ENCODE measurements at places on chromosomes 11 and 22. TPM values are rescaled to one million over a fixed set of nuclear protein-coding genes. Genes with fewer than 3 reads are reported as not detected.

VPREB1 gene
- not detected for polyA plus RNA-seq

NPAS4 gene
- polyA plus RNA-seq: 0.77 TPM

APOBEC3H gene
- polyA plus RNA-seq: not detected

EHF gene
- polyA plus RNA-seq: not detected

TMEM138 gene
- 53.2 TPM for polyA plus RNA-seq

FDXACB1 gene
- 1.3 TPM for polyA plus RNA-seq

YPEL4 gene
- polyA plus RNA-seq: 0.79 TPM

MPEG1 gene
- polyA plus RNA-seq: not detected

SLC22A9 gene
- polyA plus RNA-seq: not detected

DNA sequence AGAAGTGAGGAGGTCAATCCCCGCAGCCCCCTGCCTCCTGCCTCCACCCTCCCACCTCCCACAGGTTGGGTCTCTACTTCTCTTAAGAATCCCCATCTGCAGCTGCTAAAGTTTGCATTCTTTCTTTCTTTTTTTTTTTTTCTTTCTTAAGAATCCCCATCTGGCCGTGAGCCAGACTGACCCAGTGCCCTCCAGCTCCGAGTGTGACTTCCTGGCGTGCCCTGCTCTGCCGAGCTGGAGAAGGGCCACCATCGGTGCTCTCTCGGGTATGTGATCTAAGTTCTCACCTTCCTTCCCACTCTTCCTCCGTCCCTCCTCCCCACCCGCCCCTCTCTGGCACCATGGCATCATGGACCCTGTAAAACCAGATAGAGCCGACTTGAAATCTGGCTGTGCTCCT lies 66.7 kb upstream of the LMO1 start:
- DNase-seq: no peak

- DNase-seq: no peak
Observed at GRCh38 chr11:133801356-133801755, 44.0 kb downstream of the SPATA19 start.

DNA sequence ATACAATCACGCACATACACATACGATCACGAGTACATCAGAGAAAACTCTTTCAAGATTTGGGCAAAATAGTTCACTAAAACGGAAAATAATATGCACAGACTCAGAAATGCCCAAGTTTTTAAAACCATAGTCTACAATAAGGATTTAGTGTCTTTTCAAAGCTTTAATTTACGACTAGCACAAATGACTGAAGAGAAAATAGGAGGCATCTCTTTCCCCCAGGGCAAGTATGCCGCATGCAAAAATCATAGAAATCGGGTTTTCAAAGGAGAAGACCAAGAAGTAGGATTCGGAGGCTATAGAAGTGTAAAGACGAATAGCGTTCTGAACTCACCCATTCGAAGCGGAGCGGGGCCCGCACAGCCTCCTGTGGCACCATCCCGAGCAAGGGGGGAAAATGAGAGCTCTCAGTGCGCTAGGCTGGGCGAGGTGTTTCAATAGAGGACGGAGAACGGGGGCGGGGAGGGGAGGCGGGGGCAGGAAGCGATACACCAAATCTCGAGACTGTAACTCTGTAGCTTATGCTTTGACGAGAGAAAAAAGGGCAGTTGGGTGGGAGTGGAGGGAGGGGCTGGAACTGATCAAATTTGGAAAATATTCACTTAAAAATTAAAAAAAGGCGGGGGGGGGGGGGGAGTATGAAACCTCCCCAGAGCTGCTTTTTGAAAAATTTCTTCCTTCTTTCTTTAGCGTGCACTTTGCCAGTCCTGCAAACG lies 15.8 kb downstream of the BLID start:
- DNase-seq: peak; percentile 65

- peak; percentile 16 for DNase-seq
Observed at GRCh38 chr11:104051778-104052177, 15.3 kb downstream of the DDI1 start.

GRCh38 chr11:113022262-113022661 lies 61.0 kb downstream of the NCAM1 start:
- no peak for DNase-seq

- no peak for DNase-seq
Observed at GRCh38 chr11:9386901-9387300, 2.4 kb downstream of the IPO7 start.

- DNase-seq: no peak
Observed at GRCh38 chr11:84819537-84819936, 807.6 kb downstream of the DLG2 start.

DNA sequence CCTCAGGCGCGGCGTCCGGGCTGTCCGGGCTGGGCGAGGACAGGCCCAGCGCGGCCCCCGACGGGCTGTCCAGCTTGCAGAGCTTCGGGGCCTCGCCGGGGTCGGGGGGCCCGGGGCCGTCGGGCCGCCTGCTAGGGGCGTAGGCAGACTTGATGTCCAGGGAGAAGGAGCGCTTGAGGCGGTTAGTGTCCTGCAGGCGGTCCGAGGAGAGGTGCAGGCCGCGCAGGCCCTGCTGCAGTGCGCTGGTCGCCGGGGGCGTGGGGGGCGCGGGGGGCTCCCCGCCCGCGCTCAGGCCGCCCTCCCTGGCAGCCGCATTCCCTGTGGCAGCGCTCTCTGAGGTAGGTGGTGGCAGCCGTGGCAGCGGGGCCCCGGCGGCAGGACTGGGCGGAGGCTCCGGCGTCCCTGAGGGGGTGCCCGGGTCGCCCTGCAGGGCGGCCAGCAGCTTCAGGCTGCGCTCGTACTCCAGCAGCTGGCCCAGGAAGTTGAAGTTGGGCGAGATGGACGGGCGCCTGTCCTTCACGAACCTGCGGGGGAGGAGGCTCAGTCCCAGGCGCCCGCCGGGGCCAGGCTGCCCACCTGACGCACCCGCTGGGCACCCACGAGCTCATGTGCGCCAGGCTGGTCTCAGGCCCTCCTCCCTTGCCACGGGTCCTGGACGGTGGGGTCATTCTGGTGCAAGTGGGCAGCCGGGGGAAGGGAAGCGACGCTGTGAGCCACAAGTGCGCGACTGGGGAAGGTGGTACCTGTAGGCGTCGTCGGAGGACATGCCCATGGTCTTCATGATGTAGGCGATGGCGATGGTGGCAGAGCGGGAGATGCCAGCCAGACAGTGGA lies 14.8 kb downstream of the DUSP8 start:
- no peak for DNase-seq

DNA sequence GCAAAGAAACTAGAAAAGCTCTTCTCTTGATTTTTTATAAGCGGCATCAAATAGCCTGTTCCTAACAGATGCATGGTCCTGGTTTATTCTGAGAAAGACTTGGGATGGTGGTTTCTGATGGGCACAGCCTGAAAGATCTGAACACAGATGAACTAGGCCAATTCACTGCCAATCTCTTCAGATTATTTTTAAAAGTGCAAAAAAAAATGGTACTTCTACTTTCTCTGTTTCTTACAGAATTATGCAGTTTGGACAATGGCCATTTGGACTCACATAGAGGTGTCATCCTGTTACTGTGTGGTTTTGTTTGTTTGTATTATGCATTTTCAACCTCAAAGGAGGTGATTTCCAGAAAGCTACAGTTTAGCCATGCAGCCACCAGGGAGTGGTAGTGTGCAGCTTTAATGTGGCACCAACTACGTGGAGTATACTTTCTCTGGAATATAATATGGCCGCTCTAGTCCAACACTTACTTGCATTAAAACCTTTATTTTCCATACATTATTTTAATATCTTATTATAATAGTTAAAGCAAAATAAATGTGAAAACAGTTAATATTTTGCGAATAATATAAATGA lies 469.8 kb upstream of the KIRREL3 start:
- no peak for DNase-seq

DNA sequence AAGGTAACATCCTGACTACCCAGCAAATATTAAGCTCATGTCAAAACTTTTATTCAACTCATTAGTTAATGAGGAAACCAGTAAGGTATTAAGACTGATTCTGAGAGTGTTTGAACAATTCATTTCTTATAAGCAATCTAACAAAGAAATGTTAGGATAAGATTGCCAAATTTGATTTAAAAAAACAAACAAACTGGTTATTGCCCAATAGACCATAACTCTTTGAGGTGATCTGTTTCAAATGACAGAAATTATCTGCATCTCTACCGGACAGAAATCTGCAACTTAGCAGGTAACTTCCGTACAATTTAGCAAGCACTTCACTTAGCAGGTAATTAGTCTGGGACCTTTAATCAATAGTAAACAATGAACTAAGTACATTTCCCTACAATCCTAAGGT lies 82.9 kb upstream of the BARX2 start:
- DNase-seq: no peak

DNA sequence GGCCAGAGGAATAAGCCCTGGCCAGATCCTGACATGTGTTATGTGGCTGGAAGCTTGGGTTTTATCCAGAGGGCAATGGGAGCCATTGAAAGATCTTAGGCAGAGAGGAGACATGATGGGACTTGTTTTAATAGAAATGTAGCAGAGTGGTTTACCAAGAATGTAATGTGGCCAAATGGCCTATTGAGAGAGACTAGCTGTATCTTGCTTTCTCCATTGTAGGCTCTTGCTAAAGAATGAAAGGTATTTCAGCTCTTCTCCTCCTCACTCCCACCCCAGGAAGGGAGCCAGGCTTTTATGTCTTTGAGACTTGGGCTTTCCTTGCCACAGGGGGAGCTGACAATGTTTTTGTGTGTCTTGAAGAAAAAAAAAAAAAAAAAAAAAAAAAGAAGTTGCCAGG lies 82.3 kb downstream of the TRIM29 start:
- DNase-seq: no peak

GRCh38 chr11:67195971-67196456 lies 70.3 kb upstream of the GRK2 start:
- DNase-seq: peak; percentile 23

DNA sequence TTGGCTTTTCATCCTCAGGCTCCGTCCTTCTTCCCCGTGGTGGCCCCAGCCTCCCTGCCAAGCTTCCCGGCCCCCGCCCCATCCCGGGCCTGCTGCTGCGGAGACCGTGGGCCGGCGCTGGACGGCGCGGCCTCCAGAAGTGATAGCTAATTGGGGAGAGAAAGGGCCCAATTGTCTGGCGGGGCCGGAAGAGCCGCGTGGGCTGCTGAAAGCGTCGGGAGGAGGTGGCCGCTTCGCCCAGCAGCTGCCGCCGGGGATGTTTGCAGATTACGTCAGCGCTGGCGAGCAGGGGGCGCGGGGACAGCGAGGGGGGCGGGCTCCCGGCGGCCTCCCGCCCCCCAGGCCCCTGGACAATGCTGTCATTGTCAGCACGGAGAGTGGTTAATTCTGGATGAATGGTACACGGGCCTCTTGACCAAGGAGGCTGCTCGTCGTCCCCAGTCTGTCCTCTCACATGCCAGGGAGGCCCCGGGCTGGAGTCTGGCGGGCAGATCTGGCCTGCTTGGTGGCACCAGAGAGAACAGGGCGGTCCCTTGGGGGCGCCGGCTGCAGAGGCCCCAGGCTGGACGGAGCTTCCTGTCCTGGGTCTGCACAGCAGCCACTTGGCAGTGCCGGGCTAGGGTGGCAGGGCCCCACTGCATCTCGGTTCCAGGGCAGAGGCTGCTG lies 1.6 kb downstream of the SMIM38 start:
- DNase-seq: peak; percentile 77

DNA sequence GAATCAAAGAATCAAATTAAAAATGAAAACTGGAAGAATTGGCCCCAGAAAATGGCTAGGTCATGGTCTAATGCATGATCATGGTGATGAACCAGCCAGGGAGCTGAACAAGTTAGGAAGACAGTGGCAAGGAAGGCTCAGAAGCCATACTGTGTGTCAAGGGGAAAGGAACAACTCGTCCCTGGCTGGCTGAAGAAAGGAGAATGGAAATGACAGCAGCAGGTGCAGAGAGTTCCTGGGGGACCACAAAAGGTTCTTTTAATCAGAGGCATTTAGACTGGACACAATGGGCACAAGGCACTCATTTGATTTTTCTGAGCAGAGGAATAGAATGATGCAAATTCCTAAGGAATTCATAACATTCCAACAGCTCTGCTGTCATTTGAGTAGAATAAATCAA lies 209.9 kb downstream of the LARGE1 start:
- no peak for DNase-seq

GRCh38 chr11:1854132-1854948 lies 1.5 kb downstream of the LSP1 start:
- no peak for DNase-seq

DNA sequence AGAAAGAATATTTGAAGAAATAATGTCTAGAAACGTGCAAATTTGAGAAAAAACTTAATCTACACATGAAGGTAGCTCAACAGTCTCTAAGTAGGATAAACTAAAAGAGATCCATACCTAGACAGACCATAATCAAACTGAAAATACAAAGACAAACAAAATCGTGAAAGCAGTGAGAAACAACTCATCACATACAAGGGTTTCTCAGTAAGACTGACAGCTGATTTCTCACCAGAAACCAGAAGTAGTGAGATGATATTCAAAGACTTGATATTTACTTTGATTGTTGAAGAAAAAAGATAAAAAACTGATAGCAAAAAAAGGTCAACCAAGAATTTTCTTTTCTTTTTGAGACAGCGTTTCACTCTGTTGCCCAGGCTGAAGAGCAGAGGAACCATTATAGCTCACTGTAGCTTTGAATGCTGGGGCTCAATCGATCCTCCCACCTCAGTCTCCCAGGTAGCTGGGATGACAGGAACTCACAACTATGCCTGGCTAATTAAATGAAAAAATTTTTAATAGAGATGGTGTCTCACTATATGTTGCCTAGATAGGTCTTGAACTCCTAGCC lies 17.4 kb downstream of the NPAT start:
- no peak for DNase-seq

- DNase-seq: peak; percentile 81
Observed at GRCh38 chr11:130634961-130635473, 186.6 kb downstream of the ADAMTS15 start.

- DNase-seq: no peak
Observed at GRCh38 chr11:15586741-15587473, 472.2 kb downstream of the INSC start.

- DNase-seq: peak; percentile 33
Observed at GRCh38 chr22:41096841-41097240, 4.4 kb downstream of the EP300 start.

- DNase-seq: no peak
Observed at GRCh38 chr11:75276686-75277085, 36.1 kb downstream of the TPBGL start.

DNA sequence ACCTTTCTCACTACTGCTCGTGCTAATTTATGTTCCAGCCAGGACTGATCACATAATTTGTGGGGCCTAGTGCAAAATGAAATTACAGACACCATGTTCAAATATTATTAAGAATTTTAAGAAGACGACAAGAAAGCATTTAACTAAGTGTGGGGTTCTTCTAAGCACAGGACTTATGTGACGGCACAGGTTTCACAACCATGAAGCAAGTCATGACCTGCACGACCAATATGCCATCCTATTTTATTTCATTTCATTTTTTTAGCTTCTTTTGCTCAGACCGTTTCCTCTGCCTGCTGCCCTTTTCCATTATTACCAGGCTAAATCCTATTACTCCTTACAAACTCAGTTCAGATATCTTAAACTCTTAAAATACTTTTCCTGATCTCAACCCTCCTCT lies 462.5 kb downstream of the AASDHPPT start:
- no peak for DNase-seq

DNA sequence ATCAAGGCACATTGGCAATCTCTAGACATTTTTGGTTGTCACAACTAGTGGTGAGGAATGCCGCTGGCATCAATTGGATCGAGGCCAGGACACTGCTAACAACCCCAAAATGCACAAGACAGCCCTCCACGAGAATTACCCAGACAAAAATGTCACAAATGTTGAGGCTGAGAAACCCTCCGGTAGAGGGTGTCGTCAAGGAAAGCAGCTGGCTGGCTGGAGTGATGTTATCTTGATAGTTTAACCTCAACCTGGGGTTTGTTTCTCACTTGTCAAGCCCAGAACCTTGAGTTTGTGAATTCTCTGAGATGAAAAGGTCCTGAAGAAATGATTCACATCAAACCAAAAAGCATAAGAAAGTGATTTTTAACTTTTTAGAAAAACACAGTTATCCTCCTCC lies 21.1 kb upstream of the TMPRSS13 start:
- no peak for DNase-seq

GRCh38 chr22:45235851-45236342 lies 4.8 kb downstream of the KIAA0930 start:
- DNase-seq: no peak

Measured in IMR-90 (cell line).